ENCODE measurements at places on chromosomes 5 and 9. TPM values are rescaled to one million over a fixed set of nuclear protein-coding genes. Genes with fewer than 3 reads are reported as not detected.

The PITX1 gene
- total RNA-seq = not detected

The SLC34A1 gene
- total RNA-seq = not detected

The CAMLG gene
- 55.1 TPM for total RNA-seq

The SLC36A3 gene
- total RNA-seq = not detected

The LPAR1 gene
- total RNA-seq = 20.7 TPM
